ENCODE measurements at places on chromosomes 12 and 14. TPM values are rescaled to one million over a fixed set of nuclear protein-coding genes. Genes with fewer than 3 reads are reported as not detected.
A peak's percentile ranks its signal among the peaks of the same experiment; 100 is the strongest.

Gene IL26
- 0.21 TPM for total RNA-seq

Gene NFATC4
- 0.54 TPM for total RNA-seq

Gene TSPAN19
- total RNA-seq: not detected

GRCh38 chr12:113823016-113823415, 143.1 kb downstream of the RBM19 start:
- H3K27ac ChIP-seq: peak overlapping the region; percentile 59
- H3K36me3 ChIP-seq: peaks cover 7% of the 10 kb centered on the region
- no peak for DNase-seq
- no peaks in the 10 kb centered on the region for H3K4me1 ChIP-seq

DNA sequence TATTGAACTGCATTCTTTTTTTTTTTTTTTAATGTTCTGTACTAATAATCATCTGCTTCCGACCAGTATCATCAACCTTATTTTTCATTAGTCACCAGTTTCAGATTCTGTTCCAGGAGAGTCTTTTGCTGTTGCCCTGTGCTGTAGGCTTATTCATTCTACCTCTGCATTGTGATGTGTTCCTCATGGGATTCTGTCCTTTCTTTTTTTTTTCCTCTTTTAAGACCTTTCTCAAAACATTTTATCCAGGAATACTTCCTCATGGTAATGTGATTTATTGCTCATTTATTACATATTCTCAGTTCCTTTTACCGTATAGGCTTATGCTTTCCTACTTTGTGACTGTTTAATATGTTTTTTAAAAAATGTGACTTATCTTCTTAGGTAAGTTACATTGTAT, 4.8 kb downstream of the NDUFA9 start:
- H3K27me3 ChIP-seq: no peaks in the 10 kb centered on the region
- H3K4me1 ChIP-seq: peaks cover 34% of the 10 kb centered on the region
- no peak overlapping the region for H3K27ac ChIP-seq
- H3K36me3 ChIP-seq: peaks cover 15% of the 10 kb centered on the region
- no peak overlapping the region for H3K4me3 ChIP-seq

DNA sequence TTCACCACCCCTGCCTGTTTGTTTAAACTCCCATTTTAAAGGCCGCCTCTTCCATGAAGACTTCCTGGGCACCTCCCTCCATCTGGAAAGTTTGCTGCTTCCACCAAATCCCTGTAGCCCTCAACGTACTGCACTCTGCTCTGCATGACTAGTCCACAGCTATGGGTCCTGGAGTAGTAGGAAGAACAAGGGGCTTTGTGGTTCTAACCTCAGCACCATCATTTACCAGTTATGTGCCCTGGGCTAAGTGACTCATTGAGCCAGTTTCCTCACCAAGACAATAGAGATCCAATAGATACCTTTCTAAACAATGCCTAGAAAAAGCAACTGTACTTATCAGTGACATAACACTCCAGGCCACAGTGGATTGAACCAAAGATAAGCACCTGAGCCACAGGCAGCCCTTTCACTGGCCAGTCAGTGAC, 8.5 kb upstream of the LTBP2 start:
- peaks cover 44% of the 10 kb centered on the region for H3K4me1 ChIP-seq
- H3K4me3 ChIP-seq: no peak overlapping the region
- peak; percentile 44 for DNase-seq
- no peaks in the 10 kb centered on the region for H3K36me3 ChIP-seq
- H3K27ac ChIP-seq: peak overlapping the region; percentile 42

DNA sequence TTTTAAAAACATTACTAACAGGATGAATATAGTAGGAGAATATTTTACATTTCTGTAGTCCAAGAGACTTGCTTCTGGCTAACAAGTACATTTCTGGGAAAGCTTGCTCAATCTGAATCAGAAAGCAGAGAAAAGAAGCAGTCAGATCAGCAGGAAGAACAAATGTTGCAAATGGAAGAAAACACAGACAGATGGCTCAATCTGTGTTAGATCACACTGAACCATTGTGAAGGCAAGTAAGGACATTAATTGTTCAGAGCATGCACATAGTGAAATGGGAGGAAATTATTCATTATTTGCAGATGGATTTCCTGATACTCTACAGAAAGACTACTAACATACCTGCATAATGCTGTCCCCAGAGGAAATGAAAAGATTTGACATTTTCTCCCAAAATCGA, 65.2 kb upstream of the CNOT2 start:
- no peak overlapping the region for H3K4me3 ChIP-seq
- H3K27me3 ChIP-seq: peaks cover 6% of the 10 kb centered on the region
- H3K27ac ChIP-seq: no peak overlapping the region

DNA sequence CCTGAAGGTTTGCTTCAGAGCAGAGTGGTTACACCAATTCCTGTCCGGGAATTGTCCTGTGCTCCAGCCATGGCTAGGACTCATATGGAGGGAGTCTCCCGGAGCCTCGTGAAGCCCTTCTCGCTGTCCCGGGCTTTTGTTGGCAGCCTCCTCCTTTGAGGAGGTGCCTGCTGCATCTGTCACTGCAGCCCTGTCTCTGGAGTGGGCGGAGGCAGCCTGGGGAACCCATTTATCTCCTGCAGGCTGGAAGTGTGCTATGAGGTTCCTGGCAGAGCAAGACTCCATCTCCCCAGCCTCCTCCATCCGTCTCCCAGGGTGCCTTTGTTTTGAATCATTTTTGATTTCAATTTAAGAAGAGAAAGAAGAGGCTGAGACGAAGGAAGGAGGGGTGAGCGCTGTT, 355.3 kb downstream of the GLT1D1 start:
- H3K36me3 ChIP-seq: no peaks in the 10 kb centered on the region
- H3K27ac ChIP-seq: no peak overlapping the region
- H3K27me3 ChIP-seq: no peaks in the 10 kb centered on the region
- no peak overlapping the region for H3K4me3 ChIP-seq
- no peaks in the 10 kb centered on the region for H3K4me1 ChIP-seq
- no peak for DNase-seq

Measured in activated naive CD8-positive, alpha-beta T cell treated with anti-CD3 and anti-CD28 coated beads for 36 hours (primary cell).